ENCODE measurements at places on chromosomes 7 and 10.
A peak's percentile ranks its signal among the peaks of the same experiment; 100 is the strongest.

DNA sequence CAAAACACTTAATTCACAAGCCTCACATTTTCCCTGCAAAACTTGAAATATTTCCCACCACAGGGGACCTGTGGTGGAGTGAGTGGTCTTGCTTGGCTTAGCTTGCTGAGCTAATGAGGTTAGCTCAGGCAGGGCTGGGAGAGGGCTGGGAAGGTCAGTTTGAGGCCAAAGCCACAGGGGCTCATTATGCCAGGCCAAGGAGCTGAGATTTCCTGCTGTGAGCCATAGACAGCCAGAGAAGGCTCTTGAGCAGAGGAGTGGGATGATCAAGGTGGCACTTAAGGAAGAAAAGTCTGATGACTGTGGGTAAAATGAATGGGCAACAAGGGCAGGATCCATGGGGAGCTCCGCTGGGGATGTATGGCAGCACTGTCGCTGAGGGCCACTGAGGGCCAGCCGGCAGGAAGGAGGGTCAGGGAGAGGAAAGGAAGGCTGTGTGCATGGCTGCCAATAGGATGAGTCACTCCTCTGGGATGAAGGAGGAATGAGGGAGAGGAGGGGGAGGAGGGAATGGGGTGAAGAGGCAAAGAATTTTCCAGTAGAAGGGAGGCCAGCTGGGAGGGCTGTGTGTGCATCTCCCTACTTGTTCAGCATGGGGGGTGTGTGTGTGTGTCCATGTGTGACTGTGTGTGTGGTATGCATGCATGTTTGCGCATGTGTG, 18.7 kb upstream of the ZNF488 start:
- no peak for DNase-seq

GRCh38 chr7:103525937-103526336, 79.9 kb upstream of the SLC26A5 start:
- no peak for DNase-seq

DNA sequence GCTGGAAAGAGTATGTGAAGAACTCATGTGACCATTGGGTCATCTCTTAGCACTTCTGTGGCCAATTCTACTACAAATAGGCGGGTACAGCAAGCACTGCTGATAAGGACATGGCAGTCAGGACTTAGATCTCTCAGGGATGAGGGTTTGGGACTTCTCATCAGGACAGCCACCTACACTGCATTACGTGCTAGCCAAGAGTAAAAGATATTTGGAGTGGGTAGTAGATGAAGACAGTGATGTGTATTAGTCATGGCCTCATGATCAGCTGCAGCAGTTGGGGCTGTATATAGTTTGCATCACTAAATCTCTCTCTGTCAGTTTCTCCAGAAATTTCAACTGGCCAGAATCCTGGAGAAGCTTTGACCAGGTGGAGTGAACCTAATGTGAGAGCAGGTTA, 9.2 kb downstream of the TAS2R60 start:
- no peak for DNase-seq

DNA sequence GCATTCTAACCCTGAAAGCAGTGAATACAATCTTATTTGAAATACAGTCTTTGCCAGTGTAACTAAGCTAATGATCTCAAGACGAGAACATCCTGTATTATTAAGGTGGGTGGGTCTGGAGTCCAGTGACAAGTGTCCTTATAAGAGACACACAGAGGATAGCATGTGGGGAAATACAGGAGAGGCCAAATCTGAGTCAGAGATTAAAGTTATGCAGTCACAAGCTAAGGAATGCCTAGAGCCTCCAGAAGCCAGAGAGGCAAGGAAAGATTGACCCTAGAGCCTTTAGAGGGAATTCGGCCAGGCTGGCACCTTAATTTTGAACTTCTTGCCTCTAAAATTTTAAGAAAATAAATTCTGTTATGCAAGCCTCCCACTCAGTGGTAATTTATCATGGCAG, 87.5 kb upstream of the HGF start:
- DNase-seq: no peak

- no peak for DNase-seq
These were observed 422.9 kb upstream of the MKI67 start for GRCh38 chr10:128549101-128549608.

DNA sequence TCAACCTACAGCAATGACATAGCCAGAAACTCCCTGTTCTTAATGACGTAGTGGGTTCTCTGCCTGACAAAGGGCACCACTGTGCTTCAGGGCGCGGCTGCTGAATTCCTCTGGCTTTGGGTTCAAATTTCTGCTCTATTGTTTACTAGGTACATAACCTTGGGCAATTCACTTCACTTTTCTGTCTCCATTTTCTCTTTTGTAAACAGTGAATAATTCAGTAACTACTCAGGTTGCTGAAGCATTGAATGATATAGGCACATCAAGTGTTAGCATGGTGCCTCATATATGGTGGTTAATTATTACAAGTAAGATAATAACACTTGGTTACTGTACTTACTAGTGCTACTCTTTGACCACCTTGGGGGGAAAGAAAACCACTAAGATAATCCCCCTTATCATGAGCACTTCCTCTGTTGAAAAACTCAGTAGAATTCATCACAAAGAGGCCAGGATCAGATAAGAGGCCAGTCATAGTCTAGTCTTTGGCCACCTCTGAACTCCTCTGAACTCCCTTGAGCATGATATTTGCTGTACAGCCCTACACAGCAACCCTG, 92.0 kb upstream of the AHR start:
- DNase-seq: no peak

- no peak for DNase-seq
These were observed 18.3 kb downstream of the UBE2D1 start for GRCh38 chr10:58352956-58353610.

- peak; percentile 65 for DNase-seq
These were observed 197.6 kb upstream of the ZNF32 start for GRCh38 chr10:43846187-43846680.

DNA sequence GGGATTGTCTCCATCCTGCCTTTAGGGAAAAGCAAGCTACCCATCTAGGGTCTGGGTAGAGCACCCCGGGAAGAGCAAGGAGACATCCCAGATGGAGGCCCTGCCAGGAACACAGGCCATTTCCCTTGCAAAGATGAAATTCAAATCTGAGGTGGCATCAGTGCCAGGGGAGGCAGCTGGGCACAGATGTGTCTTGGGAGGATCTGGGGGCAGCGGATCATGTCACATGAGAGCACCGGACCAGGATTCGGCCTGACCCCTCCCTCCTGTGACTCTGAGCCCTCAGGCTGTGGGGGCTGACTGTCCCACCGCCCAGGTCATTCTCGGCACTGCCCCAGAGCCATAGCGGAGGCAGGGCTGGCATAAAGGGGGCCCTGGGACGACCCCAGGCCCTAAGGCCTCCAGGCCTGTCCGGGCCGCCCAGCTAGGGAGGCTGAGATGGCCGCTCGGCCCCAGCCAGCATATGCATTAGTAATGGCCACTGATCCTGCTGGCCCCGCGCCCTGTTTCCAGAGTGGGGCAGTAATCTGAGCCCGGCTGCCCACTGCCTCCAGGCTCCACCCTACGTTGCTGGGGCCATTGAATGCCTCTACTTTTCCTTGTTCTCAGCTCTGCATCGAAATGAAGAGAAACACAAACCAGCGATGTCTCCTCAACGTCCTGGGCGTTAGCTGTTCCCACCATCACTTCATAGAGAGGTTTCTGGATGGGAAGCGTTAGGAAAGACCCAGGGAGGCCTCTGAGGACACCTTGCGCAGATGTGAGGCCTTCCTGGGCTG, 148.5 kb downstream of the UBE2H start:
- DNase-seq: no peak

GRCh38 chr7:94380264-94380663, 14.4 kb upstream of the COL1A2 start:
- no peak for DNase-seq

DNA sequence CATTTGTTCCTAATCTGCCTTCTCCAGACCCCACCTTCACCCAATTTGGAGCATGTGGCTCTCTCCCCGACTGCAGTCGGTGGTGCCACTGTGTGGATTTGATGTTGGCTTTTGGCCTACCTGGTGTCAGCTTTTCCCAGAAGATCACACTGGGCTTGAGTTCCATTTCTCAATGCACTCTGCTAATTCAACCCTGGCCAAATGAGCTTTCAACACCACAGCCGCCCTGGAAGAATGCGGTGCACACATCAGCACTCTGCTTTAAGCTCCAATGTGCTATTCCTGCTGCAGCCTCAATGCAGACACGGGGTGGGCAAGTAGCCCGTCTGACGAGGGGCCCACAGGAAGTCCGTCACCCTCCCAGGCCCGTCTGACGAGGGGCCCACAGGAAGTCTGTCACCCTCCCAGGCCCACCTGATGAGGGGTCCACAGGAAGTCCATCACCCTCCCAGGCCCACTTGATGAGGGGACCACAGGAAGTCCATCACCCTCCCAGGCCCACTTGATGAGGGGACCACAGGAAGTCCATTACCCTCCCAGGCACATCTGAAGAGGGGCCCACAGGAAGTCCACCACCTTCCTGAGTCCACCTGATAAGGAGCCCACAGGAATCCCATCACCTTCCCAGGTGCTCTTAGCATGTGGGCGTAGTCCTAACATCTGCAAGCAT, 64.4 kb downstream of the ASB13 start:
- no peak for DNase-seq

DNA sequence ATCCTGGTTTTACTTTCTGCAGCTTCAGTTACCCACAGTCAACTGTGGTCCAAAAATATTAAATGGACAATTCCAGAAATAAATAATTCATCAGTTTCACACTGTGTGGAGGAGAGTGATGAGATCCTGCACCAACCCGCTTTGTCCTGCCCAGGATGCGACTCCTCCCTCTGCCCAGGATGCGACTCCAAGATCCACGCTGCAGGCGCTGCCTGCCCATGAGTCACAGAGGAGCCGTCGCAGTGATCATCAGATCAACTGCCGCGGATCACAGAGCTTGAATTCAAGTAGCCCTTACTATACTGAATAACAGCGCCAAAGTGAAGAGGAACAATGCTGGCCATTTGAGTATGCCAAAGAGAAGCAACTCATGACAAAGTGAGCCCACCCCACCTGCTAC, 61.5 kb downstream of the GRB10 start:
- no peak for DNase-seq

DNA sequence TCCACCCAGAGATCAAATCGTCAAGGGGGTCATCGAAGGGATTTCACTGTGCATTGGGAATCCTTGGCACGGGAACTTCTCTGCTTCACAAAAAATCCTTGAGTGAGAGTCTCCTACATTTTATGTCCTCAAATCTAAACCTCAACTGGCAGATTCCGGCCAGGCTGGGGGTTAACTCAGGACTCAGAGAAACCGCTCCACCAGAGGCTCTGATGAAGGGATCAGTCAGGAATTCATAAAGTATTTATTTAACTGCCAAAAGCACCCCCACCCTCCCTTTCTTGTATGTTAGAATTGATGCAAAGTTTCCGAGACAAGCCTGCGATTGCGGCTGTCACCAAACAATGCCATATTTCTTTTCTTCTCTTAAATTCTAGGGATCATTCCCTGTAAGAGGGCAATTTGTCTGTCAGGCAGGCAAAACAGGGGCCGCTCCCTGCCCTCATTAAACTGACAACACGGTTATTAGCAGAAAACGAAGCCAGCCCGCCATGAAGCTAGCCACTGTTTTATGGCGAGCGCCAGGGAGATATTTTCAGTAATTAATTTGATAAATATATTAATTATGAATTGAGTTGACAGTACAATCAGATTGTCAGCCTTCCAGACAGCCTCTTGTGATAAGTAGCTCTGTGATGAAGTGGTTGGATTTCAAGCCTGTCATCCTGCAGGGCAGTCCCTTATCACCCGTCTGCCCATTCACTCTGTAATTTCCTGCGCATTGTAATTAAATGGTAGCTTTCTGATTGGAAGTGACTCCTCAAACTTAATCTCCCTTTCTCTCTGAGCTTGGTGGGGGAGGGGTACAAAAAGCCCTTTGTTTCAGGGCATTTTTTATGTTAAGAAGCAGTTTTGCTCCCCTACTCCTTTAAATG, 153.0 kb upstream of the GPR26 start:
- no peak for DNase-seq

- no peak for DNase-seq
These were observed 23.9 kb upstream of the ADAMTS14 start for GRCh38 chr10:70648427-70648826.

DNA sequence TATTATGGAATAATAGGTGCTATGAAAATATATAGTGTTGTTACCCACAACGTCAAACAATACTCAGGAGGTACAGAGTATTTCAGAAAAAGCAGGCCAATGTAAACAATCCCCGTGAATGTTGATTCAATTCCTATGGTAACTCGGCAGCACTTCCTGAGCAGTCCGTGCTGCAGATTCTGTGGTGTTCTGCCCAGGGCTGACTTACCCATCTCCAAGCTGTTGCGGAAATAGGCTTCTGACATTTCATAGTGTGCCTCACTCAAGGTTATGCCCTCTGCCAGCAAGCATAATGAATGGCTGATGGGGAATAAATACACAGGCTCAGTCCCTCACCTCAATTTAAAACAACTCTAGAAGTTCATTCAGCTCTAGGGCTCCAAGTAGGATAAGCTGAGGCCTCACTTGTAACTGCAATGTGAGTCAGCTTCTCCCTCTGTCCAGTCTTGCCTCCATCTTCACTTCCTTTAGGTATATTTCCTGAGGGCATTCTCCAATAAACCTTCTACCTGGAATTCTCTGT, 177.6 kb downstream of the GNAI1 start:
- DNase-seq: peak; percentile 3

GRCh38 chr7:118615-119391, 73.6 kb upstream of the FAM20C start:
- no peak for DNase-seq

DNA sequence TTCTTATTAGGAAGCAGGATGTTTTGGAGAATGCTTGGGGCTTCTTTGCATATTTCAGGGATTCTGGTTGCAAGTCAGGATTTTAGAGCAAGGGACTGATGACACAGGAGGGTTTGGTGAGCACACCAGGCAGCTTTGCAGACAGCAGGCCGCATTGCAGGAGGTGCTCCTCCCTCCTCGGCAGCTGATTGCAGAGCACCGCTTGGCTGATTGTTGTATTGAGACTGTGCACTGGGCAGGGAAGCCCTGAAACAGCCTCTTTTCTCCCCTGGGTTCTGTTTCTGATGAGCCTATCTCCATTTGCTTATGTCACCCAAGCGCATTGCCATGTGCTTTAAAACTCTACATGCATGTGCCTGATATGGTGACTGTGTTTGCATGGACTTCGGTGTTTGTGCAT, 769.6 kb downstream of the GRID1 start:
- no peak for DNase-seq

DNA sequence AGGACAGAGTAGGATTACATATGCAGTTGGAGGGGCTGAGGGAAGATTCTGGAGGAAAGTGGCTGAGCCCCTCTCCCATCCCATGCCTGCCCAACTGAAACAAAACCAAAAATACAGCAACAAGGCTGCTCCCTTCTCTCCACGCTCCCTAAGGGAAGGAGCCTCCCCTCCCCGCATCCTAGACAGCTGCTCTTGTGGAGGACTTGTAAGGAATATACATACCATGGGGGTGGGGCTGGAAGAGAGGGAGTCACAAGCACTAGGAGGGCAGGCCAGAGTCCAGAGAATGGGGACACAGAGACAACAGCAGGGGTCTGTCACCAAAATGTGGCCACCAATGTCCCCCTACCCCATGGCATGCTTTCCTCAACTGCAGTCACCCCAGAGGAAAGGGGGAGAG, 13.2 kb downstream of the LDB1 start:
- DNase-seq: no peak

Measured in stimulated activated CD4-positive, alpha-beta T cell treated with anti-CD3 and anti-CD28 coated beads, Interleukin-15, amount 100 ng/mL, for 24 hours (primary cell).